ENCODE measurements at places on chromosomes 6 and 20.

- no peak for DNase-seq
These were observed 11.4 kb downstream of the MICA start for GRCh38 chr6:31414771-31415265.

DNA sequence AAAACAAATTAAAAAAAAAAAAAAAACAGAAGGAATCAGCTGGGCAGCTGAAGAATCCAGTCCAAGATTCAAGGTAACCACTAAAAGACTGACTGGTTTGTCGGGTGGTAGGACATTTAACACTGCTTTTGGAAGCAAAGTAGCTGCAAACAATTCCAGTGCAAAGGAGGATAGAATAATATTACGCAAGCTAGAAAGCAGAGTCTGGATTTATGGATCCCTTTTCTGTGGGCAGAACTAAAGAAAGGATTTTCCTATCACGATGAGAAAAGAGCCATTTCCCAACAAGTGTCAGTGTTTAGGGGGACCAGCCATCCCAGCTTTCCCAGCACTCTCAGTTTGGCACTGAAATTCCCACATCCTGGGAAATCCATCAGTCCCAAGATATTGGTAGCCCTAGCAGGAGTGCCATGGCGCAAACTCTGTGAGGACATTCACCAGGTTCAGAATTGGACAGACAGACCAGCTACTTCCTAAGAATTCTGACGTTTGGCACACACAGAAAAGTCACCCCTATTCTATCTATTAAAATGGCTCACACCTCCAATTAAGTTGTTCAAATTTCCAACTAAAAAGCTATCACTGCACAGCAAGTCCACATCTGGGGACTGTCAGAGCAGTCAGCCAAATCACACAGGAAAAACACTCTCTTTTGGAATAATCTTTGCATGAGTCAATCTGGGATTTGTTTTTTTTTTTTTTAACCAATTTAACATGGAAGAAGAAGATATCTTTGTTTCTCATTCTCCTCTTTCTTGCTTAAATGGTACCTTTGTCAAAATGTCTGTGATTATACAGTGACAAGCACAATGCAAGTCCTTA is 356.8 kb upstream of the ARID1B start:
- peak; percentile 64 for DNase-seq

GRCh38 chr20:23971310-23971709 is 17.3 kb downstream of the GGTLC1 start:
- DNase-seq, result no peak

- no peak for DNase-seq
These were observed 19.5 kb downstream of the PERP start for GRCh38 chr6:138087593-138088325.

- peak; percentile 53 for DNase-seq
These were observed 17.6 kb downstream of the PLAGL2 start for GRCh38 chr20:32189691-32190615.

DNA sequence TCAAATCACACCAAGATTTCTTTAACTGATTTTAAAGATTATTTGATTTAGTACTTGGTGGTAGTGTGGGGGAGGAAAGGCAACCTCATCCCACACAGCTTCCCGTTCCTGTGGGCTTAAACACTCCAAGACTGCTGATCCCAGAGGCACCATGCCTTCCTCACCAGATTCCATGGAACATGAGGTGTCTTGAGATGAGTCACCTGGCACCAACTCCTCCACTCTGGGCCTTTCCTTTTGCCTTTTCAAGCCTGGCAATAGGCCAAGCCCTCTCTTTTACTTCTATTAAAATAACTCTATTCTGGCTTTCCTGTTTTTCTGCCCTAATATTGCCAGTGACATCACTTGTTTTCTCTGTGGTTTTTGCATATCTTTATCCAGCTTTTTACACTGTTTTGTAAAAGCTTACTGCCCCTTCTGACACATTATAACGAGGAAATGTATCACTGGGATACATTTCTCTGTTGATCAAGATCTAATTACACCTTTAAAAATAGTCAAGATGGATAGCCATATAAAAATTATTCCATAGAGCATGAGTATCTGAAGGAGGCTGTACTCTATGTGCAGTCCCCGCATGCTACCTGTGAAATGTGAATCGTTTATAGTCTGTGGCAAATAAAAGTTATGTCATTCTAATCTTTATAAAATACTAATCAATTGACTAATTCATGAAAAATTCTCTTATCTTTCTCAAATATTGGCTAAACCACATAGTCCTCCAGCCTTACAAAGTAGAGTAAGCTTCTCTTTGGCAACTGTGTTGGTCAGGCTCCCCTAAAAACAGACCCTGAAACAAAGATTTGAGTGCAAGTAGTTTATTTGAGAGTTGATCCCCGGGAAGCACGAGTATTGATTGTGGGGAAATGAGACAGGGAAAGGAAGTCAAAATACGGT is 257.8 kb upstream of the KCNQ5 start:
- DNase-seq, result peak; percentile 94

DNA sequence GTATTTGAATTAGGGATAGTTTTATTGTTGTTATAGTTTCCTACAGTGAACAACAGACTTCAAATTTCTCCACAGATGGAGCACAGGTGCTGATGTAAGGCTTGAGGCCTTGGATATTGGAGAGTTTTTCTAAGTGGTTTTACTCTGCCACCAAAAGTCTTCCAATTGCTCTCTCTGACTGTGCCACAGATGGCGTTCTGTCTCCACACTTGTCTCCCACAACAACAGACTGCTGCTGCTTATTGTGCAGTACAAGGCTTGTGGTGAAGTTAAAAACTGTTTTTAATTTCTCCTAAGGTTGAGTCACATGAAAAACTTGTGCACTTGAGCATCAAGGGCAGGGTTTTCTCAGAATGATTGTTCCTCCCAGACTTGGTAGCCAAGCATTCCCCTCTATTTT is 460.9 kb upstream of the KHDRBS2 start:
- DNase-seq, result no peak

DNA sequence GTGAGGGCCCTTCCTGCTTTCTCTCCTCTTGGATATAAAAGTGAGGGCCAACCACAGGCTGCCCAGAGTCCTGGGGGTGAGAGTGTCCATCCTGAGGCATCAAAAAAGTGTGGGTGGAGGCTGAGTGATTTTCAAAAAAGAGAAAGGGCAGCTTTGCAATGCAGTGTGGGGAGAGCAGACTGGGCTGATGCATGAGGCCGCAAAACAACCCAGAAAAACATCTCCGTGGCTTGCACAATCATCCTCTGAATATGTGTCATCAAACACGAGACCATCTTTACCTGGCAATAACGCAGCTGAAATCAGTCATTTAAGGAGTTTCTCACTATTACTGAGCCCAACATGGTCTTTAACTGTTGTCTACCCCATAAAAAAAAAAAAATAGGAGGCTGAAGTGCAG is 191.2 kb upstream of the SOX4 start:
- peak; percentile 75 for DNase-seq

DNA sequence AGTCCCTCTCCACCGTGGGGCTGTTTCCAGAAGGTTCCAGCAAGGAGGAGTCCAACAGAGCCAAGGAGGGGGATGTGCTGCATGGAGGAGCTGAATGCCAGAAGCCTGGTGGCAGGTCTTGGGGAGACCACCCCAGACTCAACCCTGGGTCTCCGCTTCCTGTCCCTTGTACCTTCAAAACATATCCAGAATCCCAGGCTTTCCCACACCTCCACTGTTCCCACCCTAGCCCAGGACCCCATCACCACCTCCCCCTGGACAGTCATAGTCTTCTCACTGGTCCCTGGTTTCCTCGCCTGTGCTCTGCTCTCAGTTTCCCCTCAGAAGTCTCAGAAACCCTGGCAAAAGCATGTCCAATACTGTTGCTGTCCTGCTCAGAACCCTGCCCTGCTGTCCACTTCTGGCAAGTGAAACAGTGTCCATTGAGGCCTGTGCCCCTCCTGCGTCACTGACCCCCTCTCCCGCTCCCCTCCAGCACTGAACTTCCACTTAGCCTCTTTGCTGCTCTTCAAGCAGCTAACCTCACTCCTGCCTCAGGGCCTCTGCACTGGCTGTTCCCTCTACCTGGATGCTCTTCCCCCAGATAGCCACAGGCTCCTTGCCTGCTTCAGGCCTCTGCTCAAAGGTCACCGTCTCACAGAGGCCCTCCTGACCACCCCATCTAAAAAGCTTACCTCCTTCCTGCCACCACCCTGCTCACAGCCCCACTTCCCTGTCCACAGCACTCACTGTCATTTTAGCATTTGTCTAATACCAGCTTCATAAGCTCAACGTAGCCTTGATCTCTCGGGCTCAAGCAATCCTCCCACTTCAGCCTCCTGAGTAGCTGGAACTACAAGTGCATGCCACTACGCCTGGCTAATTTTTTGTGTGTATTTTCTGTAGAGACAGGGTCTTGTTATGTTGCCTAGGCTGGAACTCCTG is 169.2 kb downstream of the GRM4 start:
- DNase-seq, result no peak

DNA sequence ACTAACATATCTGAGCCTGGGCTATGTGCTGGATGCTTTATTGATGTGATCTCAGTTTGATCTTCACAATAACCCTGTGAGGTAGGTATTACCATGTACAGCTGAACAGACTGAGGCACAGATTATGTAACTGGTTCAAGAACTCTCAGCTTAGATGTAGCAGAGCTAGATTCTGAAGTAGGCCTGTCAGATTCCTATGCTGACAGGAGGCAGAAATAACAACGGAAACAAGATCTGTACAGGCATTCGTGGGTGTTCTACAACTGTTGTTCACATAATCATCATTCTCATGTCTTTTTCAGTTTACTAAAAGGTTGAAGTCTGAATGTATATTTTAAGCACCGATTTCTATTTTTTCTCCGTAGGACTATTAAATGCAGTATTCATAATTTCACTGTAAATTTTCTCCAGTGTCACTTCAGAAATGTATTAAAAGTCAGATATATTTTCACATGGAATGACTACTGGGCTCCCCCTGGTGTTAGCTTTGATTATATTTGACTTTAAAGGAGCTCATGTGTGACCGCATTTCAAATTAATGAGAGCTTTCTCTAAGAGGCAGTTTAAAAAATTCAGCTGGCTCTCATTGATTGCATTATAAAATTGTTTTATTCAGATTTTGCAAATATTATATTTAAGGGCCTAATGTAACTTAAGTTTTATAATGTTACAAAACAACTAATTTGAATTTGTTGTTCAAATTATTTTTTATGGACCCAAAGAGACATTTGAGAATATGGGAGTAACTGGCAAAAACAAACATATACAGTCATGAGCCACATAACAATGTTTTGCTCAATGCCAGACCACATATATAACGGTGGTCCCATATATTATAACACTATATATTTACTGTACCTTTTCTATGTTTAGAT is 36.4 kb upstream of the SLC17A4 start:
- peak; percentile 32 for DNase-seq

All from AG08395 (cell line).